ENCODE measurements at places on chromosomes 3 and 15.
A peak's percentile ranks its signal among the peaks of the same experiment; 100 is the strongest.

- no peak for DNase-seq
These were observed 59.2 kb upstream of the APEH start for GRCh38 chr3:49614936-49615335.

DNA sequence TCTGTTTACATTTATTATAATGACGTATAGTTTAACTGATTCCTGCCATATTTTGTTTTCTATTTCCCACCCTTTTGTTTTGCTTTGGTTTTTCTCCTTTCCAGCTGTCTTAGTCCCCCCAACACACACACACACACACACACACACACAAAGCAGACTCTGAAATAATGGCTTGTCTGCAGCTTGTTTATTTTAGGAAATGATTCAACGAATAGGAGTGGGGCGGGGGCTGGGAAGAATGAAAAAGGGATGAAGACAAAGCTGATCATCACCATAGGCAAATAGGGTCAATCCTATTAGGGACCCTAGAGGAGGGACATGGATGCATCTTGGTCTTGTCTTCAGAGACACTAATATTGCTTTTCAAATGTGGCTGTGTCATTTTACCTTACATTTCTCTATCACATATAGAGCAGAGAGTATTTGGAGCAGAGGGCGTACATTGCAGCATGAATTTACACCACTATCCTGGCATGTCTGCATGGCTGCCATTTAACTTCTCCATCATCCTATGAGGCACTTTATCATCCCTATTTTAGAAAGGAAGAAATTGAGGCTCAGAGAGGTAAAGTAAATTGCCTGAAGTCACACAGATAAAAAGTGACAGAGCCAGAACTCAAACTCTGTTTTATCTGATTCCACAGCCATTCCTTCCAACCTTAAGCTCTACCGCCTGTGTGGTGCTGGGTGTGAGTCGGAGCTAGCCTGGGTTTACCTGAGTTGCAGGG lies 147.2 kb upstream of the TPM1 start:
- no peak for DNase-seq

DNA sequence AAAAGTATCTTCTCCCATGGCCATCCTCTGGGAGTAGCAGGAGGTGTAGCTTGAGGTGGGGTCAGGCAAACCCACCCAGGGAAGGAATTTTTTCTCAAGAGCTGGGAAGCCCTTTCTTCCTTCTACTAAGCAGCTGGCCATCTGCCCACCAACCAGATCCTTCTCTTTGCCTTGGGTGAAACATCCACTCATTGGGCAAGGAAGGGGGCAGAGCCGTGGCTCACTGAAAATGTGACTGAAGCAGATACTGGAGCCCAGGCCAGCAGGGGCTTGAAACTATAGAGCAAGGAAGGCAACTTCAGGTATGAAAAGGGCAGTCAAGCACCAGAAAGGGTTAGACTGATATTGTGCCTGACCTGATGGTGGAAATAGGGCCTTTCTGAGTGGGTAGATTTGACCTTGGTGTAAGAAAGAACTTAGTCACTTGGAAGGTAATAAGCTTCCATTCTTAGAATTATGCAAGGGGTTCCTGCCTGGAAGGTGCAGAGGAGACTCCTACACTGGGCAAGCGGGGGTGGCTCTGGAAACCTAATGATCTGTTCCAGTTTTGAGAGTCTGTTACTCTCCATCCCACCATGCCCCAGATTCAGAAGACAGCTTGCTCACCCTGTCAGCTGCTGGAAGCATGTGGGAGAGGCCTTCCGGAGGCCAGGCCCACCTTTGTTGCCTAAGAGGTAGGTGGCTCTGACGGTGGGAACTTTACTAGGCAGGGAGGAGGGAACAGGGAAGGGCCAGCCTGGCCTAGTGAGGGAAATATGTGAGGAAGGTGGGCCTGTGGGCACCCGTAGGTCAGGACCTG lies 22.0 kb upstream of the PLA2G4E start:
- DNase-seq = no peak

DNA sequence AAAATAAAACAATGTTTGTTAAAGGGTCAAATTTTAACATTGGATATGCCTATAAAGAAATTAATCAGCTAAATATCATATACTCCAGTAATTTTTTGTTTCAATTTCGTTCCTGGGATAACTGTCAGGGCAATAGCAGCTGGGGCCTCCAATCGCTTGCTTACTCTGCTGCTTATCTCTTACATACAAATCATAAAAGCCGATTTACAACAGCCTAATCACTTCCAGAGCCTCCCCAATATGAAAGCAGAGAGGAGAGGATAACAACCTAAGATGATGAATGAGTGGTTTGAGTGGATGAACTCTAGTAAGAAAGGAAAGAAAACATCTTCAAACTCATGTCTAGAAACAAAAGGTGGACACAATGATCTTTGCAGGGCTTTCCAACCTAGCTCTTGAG lies 80.7 kb upstream of the PSMD6 start:
- no peak for DNase-seq

- DNase-seq = no peak
These were observed 53.4 kb upstream of the DCUN1D1 start for GRCh38 chr3:183033746-183034145.

GRCh38 chr15:25797511-25797935 lies 65.6 kb downstream of the ATP10A start:
- no peak for DNase-seq

DNA sequence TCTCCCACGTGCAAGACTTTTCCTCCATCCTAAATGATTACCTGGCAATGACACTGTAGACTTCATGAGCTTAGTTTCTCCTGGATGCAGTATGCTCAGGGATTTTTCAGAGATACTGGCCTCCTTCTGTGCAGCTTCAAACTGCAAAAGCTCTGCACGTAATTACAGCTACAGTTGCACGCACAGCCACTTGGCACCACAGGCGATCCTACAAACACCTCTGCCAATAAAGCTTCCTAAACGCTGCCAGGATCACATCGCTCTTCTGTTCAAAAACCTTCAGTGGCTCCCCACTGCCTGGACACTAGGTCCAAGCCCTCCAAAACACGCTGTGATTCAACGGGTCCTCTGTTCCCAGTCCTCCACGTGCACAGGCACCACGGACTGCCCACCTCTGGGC lies 49.5 kb downstream of the NUP210 start:
- DNase-seq = no peak

- no peak for DNase-seq
These were observed 25.7 kb downstream of the KLF13 start for GRCh38 chr15:31352339-31352751.

GRCh38 chr15:70892002-70892911 lies at the start of the genes LRRC49 and THAP10:
LRRC49 (plus strand) TSS chr15:70892826; CDS start chr15:70892895, 69 bp downstream.
THAP10 (minus strand) TSS chr15:70892433; CDS start chr15:70892272, 161 bp downstream.
- peak; percentile 79 for DNase-seq

- peak; percentile 19 for DNase-seq
These were observed at the start of gene IGSF11 for GRCh38 chr3:119034256-119035013. IGSF11 (minus strand) TSS chr3:119034846; CDS start chr3:119034582, 264 bp downstream.

DNA sequence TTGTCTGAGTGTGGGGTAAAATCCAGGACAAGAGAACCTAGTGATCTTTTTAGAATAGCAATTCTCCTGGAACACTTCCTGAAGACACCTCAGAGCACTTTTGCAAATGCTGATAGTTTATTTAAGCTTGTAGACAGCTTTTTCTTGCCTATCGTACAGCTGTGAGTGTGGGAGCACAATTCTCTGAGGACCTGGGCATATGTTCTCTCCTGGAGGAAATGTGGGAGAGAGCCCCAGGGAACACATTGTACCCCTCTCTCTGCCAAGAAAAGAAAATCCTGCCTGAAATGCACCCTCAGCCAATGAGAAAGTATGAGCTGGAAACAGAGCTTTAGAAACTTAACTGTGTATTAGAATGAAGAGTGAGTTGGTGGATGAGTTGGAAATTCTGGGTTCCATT lies 308.3 kb upstream of the SEMA6D start:
- no peak for DNase-seq

DNA sequence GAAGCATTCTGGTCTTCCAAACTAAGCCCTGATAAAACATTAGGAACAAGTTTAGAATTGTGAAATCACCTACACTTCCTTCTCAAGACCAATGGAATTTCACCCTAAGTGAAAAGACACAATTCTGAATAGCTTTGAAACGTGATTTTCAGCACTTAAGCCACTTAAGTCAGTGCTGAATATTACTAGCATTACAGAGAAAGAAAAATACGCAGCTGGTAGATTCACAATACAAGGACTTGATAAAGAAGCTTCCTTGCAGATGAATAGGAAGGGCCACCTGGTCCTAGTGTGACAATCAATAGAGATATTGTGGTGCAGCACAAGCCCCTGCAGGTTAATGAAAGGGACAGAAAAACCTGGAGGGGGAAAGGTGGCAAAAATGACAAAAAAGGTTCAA lies 353.1 kb upstream of the ALCAM start:
- DNase-seq = no peak

DNA sequence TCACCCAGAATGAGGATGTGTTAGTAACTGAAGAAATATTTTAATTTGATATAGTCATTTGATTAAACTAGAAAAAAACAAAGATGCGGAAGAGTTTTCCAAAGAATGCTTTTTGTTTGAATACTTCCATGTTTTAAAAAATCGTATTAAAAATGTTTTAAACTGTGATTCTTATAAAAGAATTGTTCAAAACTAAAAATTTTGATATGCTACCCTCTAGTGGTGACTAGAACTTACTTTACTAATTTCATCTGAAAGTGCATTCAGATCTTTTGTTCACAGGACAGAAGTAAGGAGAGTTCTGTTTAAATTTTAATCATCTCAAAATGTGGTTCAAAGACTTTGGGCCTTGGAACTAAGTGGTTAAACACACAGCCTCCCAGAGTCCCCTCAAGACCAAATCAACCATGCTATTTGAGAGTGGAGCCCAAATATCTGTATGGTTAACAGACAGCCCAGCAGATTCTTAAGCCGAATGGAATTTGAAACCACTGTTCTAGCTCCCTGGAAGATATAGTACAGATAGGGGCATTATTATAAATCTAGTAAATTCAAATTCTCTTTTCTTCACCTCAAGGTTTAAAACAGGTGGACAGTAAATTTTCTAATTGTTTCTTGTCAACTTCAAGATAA lies 45.2 kb upstream of the SYNPR start:
- DNase-seq = no peak

GRCh38 chr3:105399611-105400010 lies 32.9 kb downstream of the ALCAM start:
- no peak for DNase-seq

GRCh38 chr15:52635908-52636307 lies 43.3 kb downstream of the ATOSA start:
- DNase-seq = no peak

- no peak for DNase-seq
These were observed 28.6 kb downstream of the SOX14 start for GRCh38 chr3:137792626-137793271.

DNA sequence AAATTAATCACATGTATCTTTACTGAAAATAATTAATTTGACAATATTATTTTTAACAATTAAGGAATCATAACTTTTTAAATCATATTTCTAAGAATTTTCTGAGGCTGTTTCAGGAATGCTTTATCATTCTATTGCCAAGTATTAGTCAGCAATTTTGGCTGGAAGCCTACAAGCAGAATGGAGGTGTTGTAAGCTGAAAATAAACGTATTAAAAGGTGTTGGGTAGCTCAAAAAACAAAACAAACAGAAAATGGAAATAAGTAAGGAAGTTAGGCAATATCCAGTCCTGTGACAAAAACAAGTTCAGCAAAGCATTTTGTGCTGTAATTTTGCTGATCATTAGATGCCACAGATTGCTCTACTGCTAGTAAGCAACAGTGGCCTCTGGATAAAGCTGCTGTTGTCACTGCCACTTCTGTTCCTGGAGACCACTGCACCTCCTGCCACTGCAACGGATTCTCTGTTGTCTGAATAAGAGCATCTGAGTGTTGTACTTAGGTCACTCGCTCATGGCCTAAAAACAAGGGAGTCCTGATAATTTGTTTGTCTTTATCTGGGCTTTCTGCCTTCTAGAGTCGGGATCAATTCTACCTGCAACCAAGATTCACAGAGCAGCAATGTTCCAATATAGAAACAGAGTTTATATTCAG lies 63.5 kb upstream of the SLITRK3 start:
- DNase-seq = no peak

DNA sequence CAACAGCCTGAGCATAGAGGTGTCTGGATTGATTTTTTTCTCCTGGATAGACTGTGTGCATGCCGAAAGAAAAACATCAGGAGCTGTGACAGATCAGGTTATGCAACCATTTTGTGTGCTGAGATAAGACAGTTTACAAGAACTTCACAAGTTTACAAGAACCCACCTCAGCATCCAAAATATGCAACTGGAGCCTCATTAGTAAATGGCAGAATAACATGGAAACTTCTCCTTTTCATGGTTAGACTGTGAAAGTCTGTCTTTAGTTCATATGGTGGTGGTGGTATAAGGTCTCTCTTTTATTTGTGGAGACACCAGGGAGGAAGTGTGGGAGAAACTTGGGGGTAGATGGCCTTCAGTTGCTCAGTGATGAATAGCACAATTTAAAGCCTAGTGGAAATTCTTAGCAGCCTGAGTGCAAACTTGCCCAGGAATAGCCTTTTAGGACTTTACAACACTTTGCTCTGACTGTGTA lies 3.7 kb upstream of the ZNF609 start:
- no peak for DNase-seq

DNA sequence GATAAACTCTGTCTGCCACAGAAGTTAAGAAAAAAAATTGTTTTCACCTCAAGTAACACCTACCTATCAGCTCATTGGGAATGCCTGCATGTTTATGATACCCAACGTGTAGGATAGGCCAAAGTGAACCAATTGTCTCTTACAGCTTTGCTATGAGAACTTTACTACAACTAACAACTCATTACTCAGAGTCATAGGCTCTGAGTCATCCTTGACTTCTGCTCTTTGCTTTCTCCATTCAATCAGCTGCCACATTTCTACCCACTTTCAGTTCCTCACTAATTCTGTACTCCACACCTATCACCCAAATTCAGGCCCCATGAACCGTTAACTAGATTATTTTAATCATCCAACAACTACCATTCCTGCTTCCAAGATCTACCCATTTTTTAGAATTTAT lies 843.9 kb downstream of the TUSC7 start:
- no peak for DNase-seq

GRCh38 chr3:14146381-14147065 lies 21.7 kb downstream of the TMEM43 start:
- DNase-seq = no peak

GRCh38 chr3:161510510-161511260 lies 14.1 kb downstream of the OTOL1 start:
- DNase-seq = no peak

- no peak for DNase-seq
These were observed 88.1 kb downstream of the MECOM start for GRCh38 chr3:169575381-169575780.

- no peak for DNase-seq
These were observed 22.4 kb downstream of the TMC3 start for GRCh38 chr15:81351651-81352050.

Data from breast epithelium (tissue), 4 donors.